Fibroblast of skin of back (primary cell): ENCODE measurements at places on chromosomes 1 and 21.
A peak's percentile ranks its signal among the peaks of the same experiment; 100 is the strongest.

DNA sequence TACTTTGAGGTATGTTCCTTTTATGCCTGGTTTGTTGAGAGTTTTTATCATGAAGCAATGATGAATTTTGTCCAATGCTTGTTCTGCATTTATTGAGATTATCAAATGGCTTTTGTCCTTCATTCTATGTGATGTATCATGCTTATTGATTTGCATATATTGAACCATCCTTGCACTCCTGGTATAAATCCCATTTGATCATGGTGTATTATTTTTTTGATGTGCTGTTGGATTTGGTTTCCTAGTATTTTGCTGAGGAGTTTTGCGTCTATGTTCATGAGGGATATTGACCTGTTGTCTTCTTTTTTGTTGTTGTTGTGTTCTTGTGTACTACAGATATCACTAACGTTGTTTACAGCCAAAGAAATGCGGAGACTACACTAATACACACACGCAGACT is 4.1 kb downstream of the DNAH14 start:
- DNase-seq = no peak

DNA sequence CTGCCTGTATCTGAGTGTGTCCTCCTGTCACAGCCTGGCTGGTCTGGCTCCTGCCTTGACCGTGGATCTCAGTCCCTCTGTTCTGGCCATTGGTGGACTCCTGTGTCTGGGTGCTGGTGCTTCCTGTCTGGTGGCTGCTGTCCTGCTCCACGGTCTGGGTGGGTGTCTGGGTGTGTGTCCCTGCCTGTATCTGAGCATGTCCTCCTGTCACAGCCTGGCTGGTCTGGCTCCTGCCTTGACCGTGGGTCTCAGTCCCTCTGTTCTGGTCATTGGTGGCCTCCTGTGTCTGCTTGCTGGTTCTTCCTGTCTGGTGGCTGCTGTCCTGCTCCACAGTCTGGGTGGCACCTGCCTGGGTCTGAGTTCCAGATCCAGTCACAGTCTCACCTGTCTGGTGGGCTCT is 4.0 kb downstream of the CRNN start:
- no peak for DNase-seq

GRCh38 chr1:82013702-82014101 is 213.0 kb downstream of the ADGRL2 start:
- DNase-seq = no peak

DNA sequence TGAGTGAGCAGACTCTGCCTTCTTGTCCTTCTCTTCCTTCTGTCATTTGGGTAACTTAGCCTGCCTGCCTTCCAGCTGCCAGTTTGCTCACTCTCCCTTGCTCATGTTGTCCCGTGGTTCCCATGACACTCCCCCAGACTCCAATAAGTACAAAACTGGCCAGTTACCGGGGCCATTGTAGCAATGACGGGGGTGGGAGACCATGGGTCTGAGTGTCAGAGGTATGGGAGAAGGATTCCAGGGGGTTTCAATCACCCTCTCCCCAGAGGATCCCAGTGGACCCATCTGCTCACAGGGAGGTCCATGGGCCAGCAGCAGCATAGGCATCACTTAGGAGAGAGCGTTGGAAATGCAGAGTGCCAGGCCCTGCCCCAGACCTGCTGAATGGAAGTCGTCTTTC is 51.3 kb downstream of the CAPN9 start:
- no peak for DNase-seq

- no peak for DNase-seq
Observed at GRCh38 chr1:41975850-41976569, 57.3 kb upstream of the HIVEP3 start.

GRCh38 chr1:197773856-197774255 is 1.4 kb downstream of the DENND1B start:
- no peak for DNase-seq

- no peak for DNase-seq
Observed at GRCh38 chr21:31142600-31142999, 104.3 kb upstream of the KRTAP19-8 start.

- DNase-seq = peak; percentile 85
Observed at GRCh38 chr1:203572134-203572625, 54.5 kb upstream of the ATP2B4 start.

DNA sequence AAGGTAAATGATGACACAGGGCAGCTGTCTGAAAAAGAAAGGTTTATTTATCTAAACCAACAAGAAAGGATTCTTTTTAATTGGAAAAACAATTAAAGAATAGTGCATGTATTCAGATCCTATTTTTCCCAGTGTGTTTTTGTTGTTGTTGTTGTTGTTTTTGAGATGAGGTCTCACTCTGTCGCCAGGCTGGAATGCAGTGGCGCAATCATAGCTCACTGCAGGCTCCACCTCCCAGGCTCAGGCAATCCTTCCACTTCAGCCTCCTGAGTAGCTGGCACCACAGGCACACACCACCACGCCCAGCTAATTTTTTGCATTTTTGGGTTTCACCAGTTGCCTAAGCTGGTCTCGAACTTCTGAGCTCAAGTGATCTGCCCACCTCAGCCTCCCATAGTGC is 22.1 kb downstream of the NEK2 start:
- peak; percentile 25 for DNase-seq

- no peak for DNase-seq
Observed at GRCh38 chr1:30489737-30490389, 233.5 kb downstream of the MATN1 start.

DNA sequence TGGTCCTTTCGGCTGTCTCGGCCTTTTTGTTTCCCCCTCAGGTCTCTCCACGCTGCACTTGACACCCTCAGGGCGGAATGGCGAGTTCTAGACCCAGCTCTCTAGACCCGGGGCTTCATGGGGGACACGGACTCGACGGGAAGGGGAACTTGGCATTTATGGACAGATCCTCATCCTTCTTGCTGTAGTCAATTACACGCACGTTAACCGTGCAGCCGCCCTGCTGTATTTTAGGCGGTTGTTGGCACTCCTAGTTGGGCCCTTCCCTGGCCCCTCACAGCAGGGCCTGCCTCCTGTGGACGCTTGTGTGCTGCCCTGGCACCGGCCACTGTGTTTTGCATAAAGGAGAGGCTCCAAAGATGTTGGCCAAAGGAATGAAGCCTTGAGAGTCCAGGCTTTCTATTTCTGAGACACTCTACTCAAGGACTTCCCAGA is 558 bp upstream of the BTG3 start:
- peak; percentile 5 for DNase-seq

DNA sequence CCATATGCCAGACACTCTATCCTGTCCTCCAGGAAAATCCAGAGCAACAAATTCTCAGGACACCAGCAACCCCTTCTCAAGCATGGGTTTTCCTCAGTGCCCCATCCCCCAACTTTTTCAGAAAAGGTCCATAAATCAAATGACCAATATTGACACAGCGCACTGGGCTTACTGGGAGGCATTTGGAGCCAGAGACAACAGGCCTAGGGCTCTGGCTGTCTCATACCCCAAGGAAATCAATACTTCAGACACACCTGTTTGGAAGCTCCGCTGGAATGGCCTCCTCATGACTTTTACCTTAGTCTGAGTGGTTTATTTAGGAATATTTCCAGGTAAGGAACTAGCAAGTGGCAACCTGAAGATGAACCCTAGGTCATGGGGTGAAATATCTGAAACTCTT is 66.9 kb upstream of the TNR start:
- no peak for DNase-seq

GRCh38 chr1:198220428-198220827 is 63.6 kb downstream of the NEK7 start:
- peak; percentile 96 for DNase-seq

DNA sequence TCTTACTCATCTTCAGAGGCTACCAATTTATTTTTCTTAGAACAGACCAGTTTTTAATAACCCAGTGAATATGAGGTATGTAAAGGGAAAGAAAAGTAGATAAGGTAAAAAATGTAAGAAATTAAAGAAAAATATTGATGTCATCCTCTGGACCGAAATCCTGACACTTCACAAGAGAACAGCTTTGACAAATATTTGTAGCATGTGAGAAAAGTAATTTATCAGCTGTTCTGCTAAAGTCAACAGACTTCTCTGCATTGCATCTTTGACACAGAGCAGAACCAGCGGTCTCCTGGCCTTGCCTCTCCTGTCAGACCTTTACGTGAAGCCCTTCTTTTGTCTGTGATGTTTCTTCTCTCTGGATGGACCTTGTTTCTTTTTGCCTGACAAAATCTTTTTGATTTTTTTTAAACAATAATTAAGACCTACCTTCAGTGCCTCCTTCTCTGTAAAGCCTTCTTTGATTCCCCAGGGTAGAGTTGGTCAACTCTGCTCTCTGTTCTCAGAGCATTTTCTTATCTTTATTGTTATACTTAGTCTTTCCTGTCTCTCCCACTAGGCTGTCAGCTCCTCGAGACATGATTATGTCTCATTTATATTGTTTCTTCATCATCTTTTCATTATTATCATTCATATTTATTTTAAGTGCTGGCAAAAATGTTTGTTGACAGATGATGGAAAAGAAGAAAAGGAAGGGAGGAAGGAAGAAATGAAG is 35.4 kb downstream of the RGS4 start:
- peak; percentile 71 for DNase-seq

DNA sequence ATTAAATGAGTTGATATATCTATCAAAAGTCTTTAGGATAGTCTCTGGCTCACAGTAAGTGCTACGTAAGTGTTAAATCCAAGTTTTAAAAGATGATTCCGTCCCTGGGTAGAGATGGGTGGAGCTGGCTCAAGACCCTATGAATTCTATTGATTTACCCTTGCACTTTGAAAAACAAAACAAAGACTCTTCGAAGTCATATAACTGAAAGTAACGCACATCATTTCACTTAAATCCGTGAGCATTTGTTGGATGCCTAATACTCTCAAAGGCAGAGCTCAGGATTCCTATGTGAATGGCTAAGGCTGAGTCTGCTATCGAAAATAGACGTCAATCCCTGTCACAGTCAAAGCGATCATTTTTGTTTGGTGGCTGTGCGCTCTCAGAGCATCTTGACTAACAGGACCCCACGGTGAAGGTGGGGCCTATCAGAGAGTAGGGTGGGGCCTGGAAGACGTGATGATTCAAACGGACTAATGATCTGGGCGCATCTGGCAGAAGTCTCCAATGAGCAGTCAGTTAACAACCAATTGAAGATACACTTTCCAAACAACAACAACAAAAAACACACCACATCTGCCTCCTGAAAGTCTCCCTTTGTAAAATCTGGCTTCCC is 1.2 kb upstream of the NUCKS1 start:
- peak; percentile 40 for DNase-seq

DNA sequence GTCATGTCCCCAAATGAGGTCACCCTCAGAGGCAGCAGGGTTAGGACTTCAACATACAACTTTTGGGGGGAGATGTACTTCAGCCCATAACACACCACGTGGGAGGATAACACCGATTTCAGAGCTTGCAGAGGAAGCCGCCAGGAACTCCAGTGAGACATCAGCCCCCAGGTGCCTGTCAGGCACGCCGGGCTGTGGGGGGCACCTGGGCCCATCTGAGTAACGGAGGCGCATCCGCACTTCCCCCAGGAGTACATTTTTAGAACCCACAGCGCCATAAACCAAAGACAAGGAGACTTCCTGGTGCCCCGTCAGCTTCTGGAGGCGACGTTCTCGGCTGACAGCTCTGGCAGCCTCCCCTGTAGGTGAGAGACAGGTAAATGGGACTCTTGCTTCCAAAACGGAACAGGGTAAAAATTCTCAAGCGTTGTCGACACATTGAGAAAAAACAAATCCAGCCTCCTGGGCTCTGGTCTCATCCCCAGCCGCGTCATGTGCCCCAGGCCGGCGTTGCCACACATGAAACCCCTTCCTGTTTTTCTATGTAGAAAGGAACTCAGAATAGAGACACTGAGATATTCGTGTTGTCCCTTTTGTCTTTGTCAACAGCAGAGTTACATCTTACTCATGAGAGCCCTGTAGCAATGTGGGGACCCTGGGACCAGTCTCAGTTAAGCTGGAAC is 93.3 kb downstream of the PDE9A start:
- no peak for DNase-seq

DNA sequence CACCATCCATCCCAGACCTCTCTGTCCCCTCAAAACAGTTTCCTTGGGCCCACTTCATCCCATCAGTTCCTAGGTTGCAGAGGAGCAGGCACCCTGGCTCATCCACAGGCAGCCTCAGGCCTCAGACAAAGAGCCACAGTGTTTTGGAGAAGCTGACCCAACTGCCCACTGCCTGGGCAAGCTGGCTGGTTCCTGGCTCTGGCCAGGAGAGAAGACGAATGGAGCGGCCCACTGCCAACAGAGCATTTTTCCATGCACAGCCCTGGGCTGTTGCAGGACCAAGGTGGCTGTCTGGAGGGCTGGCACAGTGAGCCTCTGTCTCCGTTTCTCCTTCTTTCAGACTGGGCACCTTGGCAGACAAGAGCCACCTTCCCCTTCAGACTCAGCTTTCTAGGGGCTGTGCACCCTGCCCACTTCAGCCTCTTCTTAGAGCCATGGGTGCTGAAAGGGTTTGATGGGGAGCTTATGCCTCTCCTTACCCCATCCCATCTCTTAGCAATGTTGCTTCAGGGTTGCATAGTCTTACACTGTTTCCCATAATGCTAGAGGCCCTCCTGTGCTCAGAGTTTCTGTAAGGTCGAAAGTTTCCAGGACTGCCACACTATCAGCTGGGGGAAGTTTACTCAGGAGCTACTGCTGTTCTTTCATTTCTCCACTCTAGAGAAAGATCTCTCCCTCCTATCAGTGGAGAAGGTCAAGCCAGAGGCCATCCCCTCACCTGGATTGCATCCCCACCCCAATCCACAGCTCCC is 973 bp downstream of the FMOD start:
- DNase-seq = no peak

- DNase-seq = no peak
Observed at GRCh38 chr1:199089393-199090122, 450.7 kb downstream of the PTPRC start.

- DNase-seq = no peak
Observed at GRCh38 chr1:170857955-170858354, 77.4 kb upstream of the MROH9 start.

DNA sequence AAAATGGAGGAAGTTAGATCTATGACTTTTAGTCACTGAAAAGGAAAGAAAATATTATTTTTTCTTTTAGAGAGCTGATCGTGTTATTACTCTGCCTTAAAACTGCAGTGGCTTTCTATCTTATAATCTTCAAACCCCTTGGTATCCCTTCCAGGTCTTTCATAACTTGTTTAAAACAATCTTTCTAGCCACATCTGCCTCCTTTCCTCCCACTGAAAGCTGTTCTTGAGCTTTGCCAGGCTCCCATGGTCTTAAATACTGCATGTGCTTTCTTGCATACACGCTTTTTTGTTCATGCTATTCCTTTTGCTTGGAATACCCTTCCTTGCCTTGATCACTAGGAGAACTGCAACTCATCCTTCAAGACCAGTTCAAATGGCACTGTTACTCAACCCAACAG is 65.9 kb upstream of the GADD45A start:
- DNase-seq = no peak

GRCh38 chr1:215681041-215681440 is 113.9 kb downstream of the KCTD3 start:
- no peak for DNase-seq

- no peak for DNase-seq
Observed at GRCh38 chr1:155004352-155005075, 1.9 kb downstream of the ZBTB7B start.

- peak; percentile 9 for DNase-seq
Observed at GRCh38 chr21:32777269-32777668, 5.7 kb upstream of the PAXBP1 start.

- DNase-seq = peak; percentile 20
Observed at GRCh38 chr1:183353597-183353996, 64.6 kb downstream of the NMNAT2 start.

- peak; percentile 23 for DNase-seq
Observed at GRCh38 chr1:38872401-38873026, 634 bp downstream of the MYCBP start.
